ENCODE measurements at places on chromosomes 12 and 14. TPM values are rescaled to one million over a fixed set of nuclear protein-coding genes. Genes with fewer than 3 reads are reported as not detected.

The HOXC5 gene
- polyA plus RNA-seq: not detected

The FAM186B gene
- 0.12 TPM for polyA plus RNA-seq

The KRT81 gene
- not detected for polyA plus RNA-seq

The NTS gene
- 17.0 TPM for polyA plus RNA-seq

The ENDOU gene
- polyA plus RNA-seq: not detected

The OR6C1 gene
- not detected for polyA plus RNA-seq

The SLC39A2 gene
- 0.31 TPM for polyA plus RNA-seq

The ESRRB gene
- 0.29 TPM for polyA plus RNA-seq

The HPD gene
- 0.28 TPM for polyA plus RNA-seq

The NR1H4 gene
- polyA plus RNA-seq: not detected

The PTCSC3 gene
- polyA plus RNA-seq: not detected

The ARMH4 gene
- 7.1 TPM for polyA plus RNA-seq

The TAS2R7 gene
- not detected for polyA plus RNA-seq

DNA sequence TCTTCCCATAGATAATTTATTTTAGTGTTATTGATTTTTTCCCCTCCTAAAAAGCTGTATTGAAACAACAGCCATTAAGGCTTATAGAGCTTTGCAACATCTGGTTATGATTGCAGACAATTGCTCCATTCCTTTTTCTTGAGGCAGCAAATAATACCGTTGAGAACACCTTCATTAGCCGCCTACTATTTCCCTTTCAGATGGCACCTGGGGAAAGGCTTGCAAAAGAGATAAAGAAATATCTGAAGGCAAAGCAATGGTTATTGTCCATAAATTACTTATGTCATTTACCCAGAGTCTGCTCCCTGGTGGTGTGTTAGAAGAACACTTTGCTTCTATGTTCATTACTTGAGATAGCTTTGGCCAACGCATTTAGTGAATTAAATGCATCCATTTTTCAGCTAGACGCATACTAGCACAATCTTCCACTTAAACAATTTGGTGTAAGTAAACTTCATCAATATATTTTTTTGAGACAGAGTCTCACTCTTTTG lies 377.8 kb downstream of the KCNH5 start:
- H3K4me1 ChIP-seq: no peaks in the 10 kb centered on the region
- no peak overlapping the region for H3K4me3 ChIP-seq
- DNase-seq: no peak
- no peaks in the 10 kb centered on the region for H3K27me3 ChIP-seq
- H3K27ac ChIP-seq: no peak overlapping the region

DNA sequence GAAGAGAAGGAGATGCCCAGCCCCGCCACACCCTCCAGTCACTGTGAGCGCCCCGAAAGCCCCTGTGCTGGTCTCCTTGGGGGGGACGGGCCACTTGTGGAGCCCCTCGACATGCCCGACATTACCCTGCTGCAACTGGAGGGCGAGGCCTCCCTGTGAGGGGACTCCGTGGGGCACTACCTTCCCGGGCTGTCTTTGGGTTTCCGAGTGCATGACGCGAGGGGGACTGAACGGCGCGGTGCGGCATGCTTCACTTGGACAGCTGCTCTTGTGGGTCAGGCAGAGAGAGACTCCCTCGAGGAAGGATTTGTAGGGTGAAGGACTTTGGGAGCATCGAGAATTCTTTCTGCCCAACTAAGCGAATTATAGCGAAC lies 1.1 kb downstream of the CCDC184 start:
- H3K27ac ChIP-seq: no peak overlapping the region
- peak overlapping the region; percentile 68 for H3K4me3 ChIP-seq
- H3K27me3 ChIP-seq: peaks cover 39% of the 10 kb centered on the region
- peaks cover 13% of the 10 kb centered on the region for H3K4me1 ChIP-seq
- H3K36me3 ChIP-seq: no peaks in the 10 kb centered on the region

DNA sequence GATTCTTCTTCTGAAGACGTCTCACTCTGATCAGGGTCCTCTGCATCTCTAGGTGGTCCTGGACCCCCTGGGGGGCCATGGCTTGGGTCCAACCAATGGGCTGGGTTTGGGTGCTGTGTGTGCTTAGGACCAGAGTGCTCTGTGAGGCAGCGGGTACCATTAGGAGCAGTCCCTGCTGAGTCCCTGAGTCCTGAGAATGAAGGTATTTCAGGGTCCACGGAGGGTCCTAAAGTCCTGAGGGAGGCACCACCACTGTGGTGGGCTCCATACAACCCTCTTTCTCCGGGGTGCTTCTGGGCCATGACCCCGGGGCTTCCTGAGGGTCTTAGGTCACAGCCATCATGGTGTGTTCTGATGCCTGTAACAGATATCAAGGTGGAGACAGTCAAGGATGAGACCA lies 1.0 kb downstream of the DNAJC14 start:
- no peak overlapping the region for H3K27ac ChIP-seq
- peaks cover 2% of the 10 kb centered on the region for H3K36me3 ChIP-seq
- no peaks in the 10 kb centered on the region for H3K27me3 ChIP-seq
- peak overlapping the region; percentile 81 for H3K4me3 ChIP-seq
- H3K4me1 ChIP-seq: peaks cover 1% of the 10 kb centered on the region
- DNase-seq: no peak

DNA sequence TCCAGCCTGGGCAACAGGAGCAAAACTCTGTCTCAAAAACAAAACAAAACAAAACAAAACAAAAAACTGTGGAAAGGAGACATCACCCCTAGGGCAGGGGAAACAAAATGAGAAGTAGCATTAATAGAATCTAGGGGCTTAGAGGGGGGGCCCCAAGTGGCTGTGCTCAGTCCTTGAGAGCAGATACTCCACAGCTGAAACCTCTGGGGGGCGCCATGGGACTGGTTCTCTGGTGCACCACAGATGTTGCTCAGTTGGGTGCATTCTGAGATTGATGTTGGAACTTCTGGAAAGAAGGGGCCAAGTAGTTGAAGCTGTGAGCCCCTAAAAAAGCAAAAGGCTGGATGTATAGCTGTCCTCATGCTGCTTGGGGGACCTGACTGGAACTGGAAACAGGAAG lies 11.8 kb upstream of the SYNE2 start:
- no peak overlapping the region for H3K27ac ChIP-seq
- DNase-seq: peak; percentile 89
- H3K36me3 ChIP-seq: no peaks in the 10 kb centered on the region

DNA sequence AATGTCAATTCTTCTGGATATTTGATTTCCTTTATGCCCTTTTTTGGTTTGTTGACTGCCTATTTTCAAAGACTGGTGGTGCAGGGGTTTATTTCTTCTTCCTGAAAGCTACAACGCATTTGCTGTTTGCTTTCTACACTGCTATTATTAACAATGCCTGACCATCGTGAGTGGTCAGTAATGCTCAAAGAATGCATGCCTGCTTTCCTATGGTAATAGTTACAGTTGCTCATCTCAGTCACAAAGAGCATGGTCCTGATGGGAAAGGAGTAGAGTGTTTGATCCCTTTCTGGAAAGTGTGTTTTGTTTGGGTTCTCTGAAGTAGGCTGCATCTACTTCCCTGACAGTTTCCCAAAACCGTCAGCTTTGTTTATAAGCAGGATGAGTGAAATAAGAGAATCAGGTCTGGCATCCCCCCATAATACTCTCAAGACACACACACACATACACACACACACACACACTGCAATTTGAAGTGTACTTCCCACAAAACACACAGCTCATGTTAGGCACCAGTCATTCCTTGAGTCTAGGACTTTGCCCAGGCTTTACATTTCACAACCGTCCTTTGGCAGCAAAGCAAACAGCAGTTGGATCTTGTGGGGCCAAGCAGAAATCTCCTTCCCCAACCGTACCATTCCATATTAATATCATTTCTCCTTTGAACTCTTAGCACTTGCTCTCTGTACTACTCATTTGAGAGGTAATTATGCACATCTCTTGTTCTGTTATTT lies 56.6 kb downstream of the SUDS3 start:
- no peak overlapping the region for H3K4me3 ChIP-seq
- H3K36me3 ChIP-seq: no peaks in the 10 kb centered on the region
- no peak for DNase-seq
- no peaks in the 10 kb centered on the region for H3K4me1 ChIP-seq

DNA sequence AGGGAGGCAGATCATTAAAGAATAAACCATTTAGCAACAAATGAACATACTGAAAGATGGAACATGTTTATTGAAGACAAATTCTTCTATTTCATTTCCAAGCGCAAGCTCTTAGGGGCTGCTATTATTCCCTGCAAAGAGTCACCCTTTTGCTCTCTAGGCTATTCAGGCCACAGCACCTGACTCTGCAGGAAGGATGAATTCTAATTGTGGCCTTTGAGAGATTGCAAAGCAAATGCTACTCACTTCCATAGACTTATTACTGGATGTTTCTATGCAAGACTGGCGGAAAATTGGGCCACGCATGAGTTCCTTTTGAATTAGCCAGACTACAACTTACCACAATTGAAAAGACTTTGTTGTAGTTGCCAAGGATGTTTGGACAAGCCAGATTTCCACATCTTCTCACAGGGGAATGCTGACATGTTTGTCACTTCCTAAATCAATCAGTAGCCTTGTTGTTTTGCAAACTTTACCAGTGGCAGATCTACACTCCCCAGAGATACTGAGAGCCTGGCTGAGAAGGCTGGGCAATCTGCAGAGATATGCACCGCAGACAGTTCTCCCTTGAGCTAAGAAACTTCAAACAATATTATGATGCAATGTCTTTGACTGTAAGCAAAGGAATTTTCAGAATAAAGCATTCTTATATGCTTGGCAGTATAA lies 334.3 kb upstream of the SYT1 start:
- no peak overlapping the region for H3K4me3 ChIP-seq
- DNase-seq: no peak
- H3K4me1 ChIP-seq: peaks cover 17% of the 10 kb centered on the region
- H3K36me3 ChIP-seq: no peaks in the 10 kb centered on the region
- no peaks in the 10 kb centered on the region for H3K27me3 ChIP-seq

DNA sequence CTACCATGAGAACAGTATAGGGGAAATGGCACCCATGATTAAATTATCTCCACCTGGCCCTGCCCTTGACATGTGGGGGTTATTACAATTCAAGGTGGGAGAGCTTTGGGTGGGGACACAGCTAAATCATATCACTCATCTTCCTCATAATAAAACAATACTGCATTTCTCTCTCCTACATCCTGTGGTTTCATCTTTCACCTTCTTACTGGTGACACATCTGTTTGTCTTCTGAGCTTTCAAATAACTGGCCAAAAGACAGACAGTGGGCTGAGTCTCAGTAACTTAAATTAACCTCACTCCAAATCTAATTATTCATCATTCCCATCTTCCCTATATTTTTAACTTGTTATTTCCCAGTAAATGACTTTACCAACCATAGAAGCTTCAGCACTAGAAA lies 729.7 kb upstream of the USP15 start:
- no peak overlapping the region for H3K27ac ChIP-seq
- no peaks in the 10 kb centered on the region for H3K27me3 ChIP-seq
- no peaks in the 10 kb centered on the region for H3K4me1 ChIP-seq
- no peak for DNase-seq
- no peaks in the 10 kb centered on the region for H3K36me3 ChIP-seq

GRCh38 chr14:105589161-105589925 lies 63.0 kb downstream of the TMEM121 start:
- no peaks in the 10 kb centered on the region for H3K27me3 ChIP-seq
- no peaks in the 10 kb centered on the region for H3K4me1 ChIP-seq
- H3K4me3 ChIP-seq: no peak overlapping the region
- H3K27ac ChIP-seq: no peak overlapping the region
- no peak for DNase-seq
- no peaks in the 10 kb centered on the region for H3K36me3 ChIP-seq

DNA sequence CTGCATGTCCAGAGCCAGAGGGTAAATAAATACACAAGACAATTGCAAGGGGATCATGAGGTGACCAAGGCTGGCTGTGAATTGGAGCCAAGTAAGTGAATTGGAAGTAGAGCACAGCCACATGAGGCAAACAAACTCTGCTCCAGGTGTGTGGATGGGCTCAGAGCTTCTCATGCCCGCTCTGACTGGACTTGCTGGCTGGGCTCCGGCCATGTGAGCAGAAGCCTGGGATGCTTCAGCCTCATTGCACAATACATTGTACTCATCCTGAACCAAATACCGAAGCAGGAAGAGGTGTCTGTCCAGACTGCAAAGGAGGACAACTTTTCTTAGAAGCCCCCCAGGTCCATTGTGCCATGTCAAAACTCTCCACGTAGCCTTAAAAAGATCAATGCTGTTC lies 193.0 kb downstream of the TTC8 start:
- H3K27ac ChIP-seq: no peak overlapping the region
- H3K4me1 ChIP-seq: no peaks in the 10 kb centered on the region
- H3K36me3 ChIP-seq: no peaks in the 10 kb centered on the region
- H3K4me3 ChIP-seq: no peak overlapping the region

- no peak overlapping the region for H3K27ac ChIP-seq
- DNase-seq: no peak
- H3K36me3 ChIP-seq: no peaks in the 10 kb centered on the region
- H3K27me3 ChIP-seq: no peaks in the 10 kb centered on the region
- 0 out of 2 replicates have a peak, but pooled peaks cover 5% of the 10 kb centered on the region for H3K4me1 ChIP-seq
Observed at GRCh38 chr12:106227641-106228319, 20.0 kb downstream of the CKAP4 start.

DNA sequence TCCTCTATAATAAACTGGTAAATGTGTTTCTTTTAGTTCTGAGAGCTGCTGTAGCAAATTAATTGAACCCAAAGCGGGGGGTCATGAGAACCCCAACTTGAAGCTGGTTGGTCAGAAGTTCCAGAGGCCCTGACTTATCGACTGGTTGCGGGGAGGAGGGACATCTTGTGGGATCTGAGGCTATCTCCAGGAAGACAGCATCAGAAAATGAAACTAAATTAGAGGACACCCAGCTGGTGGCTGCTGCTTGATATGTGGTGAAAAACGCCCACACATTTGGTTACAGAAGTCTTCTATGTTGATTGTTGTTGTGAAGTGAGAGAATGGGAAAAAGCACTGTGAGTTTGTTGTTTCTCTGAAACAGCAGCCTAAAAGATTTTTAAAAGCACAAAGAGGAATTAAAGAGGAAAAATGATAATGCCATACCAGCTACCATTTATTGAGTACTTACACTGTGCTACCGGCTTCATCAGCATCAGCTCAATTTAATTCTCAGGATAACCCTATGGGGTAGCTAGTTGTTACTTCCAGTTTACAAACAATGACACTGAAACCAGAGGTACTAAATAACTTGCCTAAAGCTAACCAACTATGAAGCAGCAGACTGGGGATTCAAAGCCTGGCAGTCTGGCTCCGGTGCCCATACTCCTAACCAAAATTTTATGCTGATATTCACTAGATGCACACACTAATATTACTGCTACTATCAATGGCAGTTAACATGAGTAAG lies 24.3 kb downstream of the DDX24 start:
- DNase-seq: no peak
- H3K4me1 ChIP-seq: no peaks in the 10 kb centered on the region
- no peaks in the 10 kb centered on the region for H3K27me3 ChIP-seq
- H3K4me3 ChIP-seq: no peak overlapping the region
- no peak overlapping the region for H3K27ac ChIP-seq

GRCh38 chr12:20142956-20143355 lies 225.4 kb upstream of the PDE3A start:
- no peaks in the 10 kb centered on the region for H3K27me3 ChIP-seq
- H3K36me3 ChIP-seq: no peaks in the 10 kb centered on the region
- DNase-seq: no peak
- no peak overlapping the region for H3K4me3 ChIP-seq
